Activated CD4-positive, alpha-beta T cell treated with anti-CD3 and anti-CD28 coated beads for 48 hours (primary cell): ENCODE measurements at places on chromosomes 7 and 10.

DNA sequence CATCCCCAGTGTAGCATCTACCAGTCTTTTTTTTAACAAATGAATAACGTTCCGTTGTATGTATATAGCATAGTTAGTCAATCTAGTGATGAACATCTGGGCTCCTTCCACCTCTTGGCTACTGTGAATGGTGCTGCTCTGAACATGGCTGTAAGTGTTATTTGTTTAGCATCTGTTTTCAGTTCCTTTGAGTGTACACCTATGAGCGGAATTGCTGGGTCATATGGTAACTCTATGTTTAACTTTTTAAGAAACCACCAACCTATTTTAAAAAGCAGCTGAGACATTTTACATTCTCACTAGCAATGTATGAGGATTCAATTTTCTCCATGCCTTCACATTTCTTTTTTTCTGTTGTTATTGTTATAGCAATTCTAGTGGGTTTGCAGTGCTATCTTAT is 178.2 kb downstream of the DNAJC1 start:
- no peak for DNase-seq

- DNase-seq, result no peak
Observed at GRCh38 chr10:33327751-33328150, 6.7 kb downstream of the NRP1 start.

GRCh38 chr7:36736899-36737211 is 12.6 kb upstream of the AOAH start:
- no peak for DNase-seq

GRCh38 chr10:117936141-117936540 is 110.6 kb downstream of the RAB11FIP2 start:
- DNase-seq, result no peak

DNA sequence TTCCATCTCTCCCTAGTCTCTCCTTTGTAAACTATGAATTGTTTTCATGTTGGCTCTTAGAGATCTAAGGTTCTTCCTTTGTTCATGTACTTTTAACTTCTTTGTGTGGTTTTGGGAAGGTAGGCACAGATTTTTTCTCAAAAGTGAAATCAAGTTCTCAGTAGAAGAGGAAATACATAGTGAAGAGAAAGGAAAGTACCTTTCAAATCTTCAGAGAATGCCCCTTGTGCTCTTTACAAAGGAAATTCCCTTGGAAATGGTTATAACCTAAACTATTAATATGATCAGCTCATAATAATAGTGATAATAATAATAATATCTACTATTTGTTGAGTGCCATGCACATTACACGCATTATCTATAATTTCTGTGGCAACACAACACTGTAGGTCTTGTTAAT is 318.5 kb downstream of the PRPF18 start:
- DNase-seq, result no peak

DNA sequence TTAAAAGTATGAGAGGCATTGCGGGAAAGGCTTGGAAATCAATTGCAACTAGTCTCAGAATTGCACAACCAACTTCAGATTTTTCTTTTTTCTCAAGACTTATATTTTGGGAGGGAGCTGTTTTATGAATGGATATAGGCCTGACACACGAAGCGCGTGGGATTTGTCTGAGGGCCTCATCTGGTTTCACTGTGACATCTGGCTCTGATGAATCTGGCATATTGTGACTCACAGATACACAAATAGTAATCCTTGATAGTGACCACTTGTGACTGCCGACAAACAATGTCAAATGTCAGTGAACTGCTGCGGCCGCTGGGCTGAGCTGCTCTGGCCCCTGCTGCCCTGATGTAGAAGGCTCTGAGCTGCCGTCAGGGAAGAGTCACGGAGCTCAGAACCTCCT is 655.1 kb downstream of the INHBA start:
- DNase-seq, result no peak

- no peak for DNase-seq
Observed at GRCh38 chr7:50418526-50419290, 31.4 kb downstream of the FIGNL1 start.

DNA sequence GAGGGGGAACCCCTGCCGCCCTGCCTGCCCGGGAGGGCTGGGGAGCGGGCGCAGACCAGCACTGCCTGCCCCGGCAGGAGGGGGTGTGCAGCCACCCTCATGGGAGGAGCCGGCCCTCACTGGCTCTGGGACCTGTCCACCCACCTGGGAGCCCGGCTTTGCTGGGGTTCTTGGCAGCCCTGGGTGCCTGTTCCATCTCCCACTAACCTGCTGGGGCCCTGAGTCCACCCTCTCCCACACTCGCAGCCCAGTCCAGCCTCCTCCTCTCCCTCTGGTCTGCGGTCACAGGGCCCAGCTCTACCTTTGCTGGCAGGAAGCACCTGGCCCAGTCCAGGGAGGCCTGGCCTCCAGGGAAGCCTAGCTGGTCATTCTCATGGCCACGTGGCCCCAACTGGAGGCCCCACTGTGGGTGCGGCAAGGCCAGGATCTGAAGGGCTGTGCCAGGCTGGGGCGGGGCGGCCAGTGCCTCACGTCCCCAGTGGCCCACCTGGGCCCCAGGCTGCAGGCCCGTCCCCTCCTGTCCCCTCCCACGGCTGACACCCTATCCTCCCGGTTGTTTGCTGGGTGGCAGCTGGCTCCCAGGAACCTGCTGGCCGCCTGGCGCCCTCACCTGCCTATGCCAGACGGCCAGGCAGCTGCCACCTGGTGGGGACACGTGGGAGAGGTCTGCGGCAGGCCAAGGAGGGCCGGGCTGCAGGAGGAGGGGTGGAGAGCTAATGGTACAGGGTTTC is at the start of gene TMEM184A:
Gene TMEM184A (minus strand): TSS at position 393 of the 731 bp plus-strand sequence. CDS start 721 bp downstream, outside the sequence.
- peak; percentile 65 for DNase-seq

DNA sequence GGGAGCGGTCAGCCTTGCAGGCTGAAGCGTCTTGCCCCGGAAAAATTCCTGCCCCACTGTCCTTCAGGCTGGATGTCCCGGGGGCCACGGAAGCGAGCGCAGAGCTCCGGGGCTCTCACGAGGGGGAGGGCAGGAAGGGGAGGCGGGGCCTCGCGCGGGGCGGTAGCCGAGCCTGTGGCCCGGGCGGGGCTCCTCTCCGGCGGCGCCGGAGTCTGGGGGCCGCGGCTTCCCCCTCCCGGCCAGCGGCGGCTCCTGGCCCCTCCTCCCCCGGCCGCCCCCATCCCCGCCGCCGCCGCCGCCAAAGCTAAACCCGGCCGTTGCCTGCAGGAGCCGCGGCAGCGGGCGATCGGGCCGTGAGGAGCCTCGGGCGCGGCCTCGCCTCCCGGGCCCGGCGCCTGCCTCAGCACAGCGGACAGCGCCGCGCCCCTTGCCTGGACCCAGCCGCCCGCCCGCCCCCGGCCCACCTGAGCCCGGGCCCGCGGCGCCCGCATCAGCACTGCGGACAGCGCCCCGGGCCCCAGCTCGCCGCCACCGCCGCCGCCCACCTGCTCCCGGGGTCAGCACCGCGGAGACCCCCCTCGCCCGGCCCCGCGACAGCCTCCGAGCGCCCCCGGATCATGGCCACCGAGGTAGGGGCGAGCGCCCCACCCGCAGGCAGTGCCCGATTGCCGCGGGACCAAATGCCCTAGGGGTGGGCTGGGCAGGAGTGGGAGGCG is at the start of gene GOLGA7B:
Gene GOLGA7B (plus strand): TSS at position 157 of the 716 bp plus-strand sequence. CDS start 461 bp downstream, at position 618.
- peak; percentile 61 for DNase-seq

GRCh38 chr7:16271990-16272665 is 149.2 kb downstream of the CRPPA start:
- DNase-seq, result no peak

- no peak for DNase-seq
Observed at GRCh38 chr10:70295321-70295720, 11.5 kb upstream of the NPFFR1 start.

DNA sequence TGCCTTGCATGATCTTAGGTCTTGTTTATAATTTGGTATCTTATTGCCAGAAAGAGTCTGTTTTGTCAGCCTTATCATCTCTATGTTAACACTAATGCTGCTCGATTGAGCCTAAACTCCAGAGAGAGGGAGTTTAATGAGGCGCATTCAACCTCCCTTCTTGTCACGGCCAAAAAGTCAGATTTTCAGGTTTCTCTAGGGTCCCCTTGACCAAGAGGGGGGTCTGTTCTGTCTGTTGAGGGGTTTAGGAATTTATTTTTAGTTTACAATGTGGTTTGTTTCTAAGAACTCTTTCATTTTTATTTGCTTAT is 285.7 kb upstream of the VWC2 start:
- DNase-seq, result no peak

- no peak for DNase-seq
Observed at GRCh38 chr7:107138696-107139420, 29.9 kb upstream of the HBP1 start.
